ENCODE measurements at places on chromosomes 16 and 17.

- no peak for DNase-seq
These were observed 76.7 kb downstream of the CHD9 start for GRCh38 chr16:53131363-53132071.

GRCh38 chr16:86975445-86975844 lies 341.7 kb downstream of the C16orf95 start:
- DNase-seq, result no peak

GRCh38 chr17:78240839-78241238 lies 9.4 kb downstream of the TMEM235 start:
- no peak for DNase-seq

DNA sequence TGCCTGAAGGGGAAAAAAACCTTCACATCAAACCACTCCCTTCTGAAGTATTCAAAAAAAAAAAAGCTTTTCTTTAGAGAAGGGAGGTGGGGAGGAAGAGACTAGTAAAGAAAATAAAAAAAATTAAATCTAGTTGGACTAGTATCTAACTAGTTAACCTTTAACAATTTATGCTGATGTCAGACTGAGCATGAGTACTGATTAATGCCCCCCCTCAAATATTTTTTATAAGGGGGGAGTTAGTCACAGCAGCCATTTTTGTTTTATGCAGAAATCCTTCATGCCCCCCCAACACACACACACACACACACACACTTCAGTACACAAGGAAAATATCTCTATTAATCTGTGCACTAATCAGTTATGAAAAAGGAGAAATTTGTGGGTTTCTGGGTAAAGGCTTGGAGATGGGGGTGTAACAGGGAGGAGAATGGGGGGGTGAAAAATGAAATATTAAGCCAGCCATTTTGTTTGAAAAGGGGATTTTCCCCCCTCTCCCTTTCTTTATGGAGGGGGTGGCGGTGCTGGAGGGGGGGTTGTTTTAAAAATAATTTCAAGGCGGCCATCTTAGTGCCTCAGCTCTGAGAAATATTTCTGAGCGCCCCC lies 4.7 kb upstream of the CHD3 start:
- no peak for DNase-seq

DNA sequence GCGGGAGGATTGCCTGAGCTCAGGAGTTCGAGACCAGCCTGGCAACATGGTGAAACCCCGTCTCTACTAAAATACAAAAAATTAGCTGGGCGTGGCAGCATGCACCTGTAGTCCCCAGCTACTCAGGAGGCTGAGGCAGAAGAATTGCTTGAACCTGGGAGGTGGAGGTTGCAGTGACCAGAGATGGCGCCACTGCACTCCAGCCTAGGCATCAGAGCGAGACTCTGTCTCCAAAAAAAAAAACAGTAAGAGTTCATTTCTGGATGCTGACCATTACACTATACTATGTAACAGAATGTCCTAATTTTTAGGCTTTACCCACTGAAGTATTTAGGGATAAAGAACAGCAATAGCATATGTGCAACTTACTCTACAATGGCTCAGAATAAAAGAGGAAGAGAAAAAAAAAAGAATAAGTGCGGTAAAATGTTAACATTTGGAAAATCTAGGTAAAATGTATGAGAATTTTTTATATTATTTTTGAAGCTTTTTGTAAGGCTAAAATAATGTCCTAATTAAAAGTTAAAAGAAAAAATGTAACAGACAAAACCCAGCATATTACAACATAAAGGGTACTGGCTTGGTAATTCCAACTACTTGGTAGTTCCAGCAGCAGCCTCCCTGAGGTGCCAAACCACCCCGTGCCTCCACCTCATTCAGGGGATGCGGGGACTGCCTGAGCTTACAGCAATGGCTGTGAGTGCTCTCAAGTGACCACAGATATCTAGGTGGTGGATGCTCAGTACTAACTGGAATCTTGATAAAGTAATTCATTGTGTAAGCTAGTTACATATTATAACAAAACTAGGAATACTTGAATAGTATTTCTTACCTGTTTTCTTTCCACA lies 10.9 kb downstream of the COPS3 start:
- DNase-seq, result no peak

GRCh38 chr17:915538-916201 lies 63.9 kb downstream of the NXN start:
- DNase-seq, result no peak

- no peak for DNase-seq
These were observed 9.9 kb upstream of the WFIKKN1 start for GRCh38 chr16:620700-621525.

GRCh38 chr17:27457731-27458523 lies 1.7 kb downstream of the KSR1 start:
- peak; percentile 79 for DNase-seq

DNA sequence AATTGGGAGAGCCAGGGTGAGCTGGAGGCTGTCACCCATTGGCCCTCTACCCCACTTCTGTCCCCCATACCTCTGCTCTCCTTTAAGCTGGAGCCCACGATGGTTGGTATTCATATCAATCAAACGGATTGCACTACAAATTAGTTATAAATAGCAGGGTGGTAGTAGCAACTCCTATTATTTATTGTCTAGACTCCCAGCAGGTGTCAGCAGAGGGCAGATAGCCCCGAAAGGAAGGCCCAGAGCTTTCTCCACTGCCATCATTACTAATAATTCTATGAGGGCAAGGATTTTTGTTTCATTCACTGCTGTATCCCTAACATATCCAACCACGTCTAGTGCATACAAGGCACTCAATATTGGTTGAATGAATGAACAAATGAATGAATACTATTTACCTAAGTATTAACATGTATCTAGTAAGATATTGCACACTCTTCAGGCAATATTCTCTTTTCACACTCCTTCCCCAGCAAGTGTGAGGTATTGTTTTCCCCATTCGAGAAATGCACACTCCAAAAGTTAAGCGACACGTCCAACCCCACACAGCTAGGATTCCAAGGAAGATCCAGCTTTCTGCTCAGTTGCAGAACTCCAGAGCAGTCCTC lies 6.3 kb downstream of the C17orf50 start:
- no peak for DNase-seq

GRCh38 chr16:75029854-75030253 lies 31.0 kb downstream of the ZNRF1 start:
- no peak for DNase-seq

- DNase-seq, result no peak
These were observed 49.8 kb downstream of the CDH1 start for GRCh38 chr16:68786685-68787418.

DNA sequence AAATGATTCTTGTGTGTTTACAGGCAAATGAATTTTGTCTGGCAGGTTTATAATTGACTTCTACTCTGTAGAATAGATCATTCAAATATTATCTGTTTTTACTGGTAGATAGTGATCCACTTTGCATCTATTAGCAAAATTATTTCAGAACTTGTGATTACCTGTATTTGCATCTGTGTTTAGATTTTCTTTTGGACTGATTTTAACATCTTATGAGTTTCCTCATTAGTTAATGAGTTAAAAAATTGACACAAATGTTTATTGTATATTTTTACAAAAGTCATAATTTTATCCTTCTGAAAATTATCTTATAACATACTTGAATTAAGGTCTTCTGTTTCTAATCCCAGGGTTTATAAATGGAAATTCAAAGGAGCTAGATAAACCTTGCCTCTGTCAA lies 132.0 kb upstream of the KCNJ16 start:
- DNase-seq, result no peak

DNA sequence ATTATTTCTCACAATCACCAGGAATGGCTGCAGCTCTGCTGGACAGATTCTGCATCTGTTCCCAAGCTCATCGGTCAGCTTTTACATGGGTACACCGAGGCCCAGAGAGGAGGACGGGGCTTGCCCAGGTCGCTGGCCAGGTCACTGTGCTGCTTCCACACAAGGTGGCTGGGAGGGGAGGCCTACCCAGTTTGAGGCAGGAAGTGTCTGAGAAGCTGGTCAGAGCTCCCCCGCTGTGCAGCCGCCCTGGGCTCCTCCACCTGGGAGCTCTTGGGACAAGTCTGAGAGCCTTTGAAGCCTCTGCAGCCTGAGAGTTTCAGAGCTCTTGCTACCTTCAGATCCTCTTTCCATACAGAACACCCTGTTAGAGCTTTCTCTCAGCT lies 143.3 kb downstream of the CLEC16A start:
- no peak for DNase-seq

GRCh38 chr16:89320782-89321501 lies 103.4 kb downstream of the ZNF778 start:
- DNase-seq, result peak; percentile 95

DNA sequence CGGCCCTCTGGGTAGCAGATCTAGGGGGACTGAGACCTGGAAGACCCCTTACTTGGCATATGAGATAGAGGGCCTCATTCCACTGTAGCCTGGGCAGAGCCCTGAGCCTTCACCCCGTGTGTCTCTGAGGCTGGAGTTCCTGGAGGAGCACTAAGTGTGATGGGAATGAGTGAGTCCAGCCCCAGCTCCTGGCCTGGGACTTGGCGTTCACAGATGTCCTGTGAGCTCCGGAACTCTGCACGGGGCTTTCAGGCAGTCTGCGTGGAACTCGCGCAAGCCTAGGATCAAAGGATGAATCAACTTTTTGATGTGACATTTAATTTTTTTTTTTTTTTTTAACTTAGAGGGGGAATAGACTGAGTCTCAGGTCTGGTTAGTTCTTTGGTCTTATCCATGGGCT lies 1.8 kb downstream of the NKD1 start:
- no peak for DNase-seq

- no peak for DNase-seq
These were observed 19.4 kb upstream of the FASN start for GRCh38 chr17:82117139-82118090.

- DNase-seq, result no peak
These were observed 397.4 kb downstream of the NPIPA8 start for GRCh38 chr16:17939122-17939536.

DNA sequence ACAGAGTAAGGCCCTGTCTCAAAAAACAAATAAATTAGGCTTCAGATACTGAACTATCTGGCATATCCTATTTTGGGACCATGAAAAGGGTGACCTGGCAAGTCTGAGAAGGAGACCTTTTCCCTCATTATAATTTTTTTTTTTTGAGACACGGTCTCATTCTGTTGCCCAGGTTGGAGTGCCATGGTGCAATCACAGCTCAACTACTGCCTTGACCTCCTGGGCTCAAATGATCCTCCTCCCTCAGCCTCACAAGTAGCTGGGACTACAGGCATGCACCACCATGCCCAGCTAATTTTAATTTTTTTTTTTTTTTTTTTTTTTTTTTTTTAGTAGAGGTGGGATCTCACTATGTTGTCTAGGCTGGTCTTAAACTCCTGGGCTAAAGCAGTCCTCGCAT lies 37.3 kb downstream of the PLCG2 start:
- no peak for DNase-seq

GRCh38 chr17:6427279-6427781 lies 7.6 kb downstream of the AIPL1 start:
- no peak for DNase-seq

DNA sequence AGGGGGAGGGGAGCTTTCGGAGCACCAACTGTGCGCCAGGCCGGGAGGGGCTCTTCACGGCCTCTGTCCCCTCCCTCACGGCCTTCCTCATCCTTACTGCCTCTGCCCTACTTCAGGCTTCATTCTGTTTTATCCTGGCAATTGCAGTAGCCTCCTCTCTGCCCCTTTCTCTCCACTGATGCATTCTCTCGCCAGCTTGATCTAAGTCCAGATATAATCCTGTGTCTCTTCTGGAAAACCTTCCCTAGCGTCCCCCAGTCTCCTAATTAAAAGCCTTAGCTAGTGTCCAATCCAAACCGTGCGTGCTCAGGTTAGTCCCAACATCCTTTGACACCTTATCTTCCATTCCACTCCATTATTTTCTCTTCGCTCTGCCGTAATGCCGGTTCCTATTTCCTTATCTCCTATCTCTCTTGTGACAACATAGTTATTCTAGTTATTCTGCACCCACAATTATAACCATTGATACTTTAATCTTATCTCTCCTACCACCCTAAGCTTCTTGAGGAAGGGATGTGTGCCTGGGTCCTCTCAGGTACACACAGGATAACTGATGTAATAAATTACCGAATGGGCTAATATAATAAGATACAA lies 869 bp downstream of the ZNF48 start:
- DNase-seq, result no peak

- DNase-seq, result no peak
These were observed 11.3 kb upstream of the SLC39A11 start for GRCh38 chr17:73103641-73104335.

- no peak for DNase-seq
These were observed 1846.1 kb downstream of the TP53TG3F start for GRCh38 chr16:35305476-35305875.

- DNase-seq, result no peak
These were observed 196.1 kb downstream of the GSG1L start for GRCh38 chr16:27867122-27868110.

GRCh38 chr16:2710021-2710710 lies 9.9 kb downstream of the PRSS27 start:
- DNase-seq, result no peak

- no peak for DNase-seq
These were observed 13.3 kb downstream of the MIS12 start for GRCh38 chr17:5499476-5500231.

DNA sequence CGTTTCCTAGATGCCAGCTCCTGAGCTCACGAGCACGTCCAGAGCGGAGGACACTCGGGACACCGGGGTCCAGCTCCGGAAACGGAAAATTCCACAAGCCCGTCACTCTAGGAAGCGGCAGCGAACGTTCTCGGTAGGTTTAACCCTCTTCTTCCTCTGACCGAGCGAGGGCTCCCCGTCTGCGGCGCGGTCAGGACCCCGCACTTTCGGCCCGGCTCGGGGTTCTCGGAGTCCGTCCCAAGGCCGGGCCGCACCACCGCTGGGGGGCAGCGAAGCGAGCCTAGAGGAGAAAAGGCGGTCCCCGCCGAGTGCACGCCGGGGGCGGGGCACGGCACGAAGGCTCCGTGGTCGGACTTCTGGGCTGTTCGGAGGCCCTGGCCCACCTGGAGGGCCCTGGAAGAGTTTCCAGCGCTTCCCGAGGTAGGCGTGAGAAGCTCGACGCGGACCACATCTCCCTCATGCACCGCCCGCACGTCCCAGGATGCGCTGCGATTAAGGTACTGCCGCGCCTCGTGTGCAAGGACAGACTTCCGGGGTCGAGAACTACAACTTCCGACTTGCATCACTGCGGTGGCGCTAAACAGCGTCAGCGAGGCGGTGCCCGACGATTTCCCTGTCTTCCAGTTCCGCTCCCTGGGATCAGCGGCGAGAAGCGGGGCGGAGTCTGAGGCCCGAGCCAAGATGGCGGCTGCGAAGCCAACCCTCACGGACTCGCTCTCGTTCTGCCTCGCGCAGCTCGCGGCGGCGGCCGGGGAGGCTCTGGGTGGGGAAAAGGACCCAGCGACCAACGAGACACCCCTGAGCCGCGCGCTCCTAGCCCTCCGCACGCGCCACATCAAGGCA lies at the start of gene ARMC5:
ARMC5 (plus strand) TSS at position 658 of the 843 bp plus-strand sequence; CDS start at position 682, 24 bp downstream.
- peak; percentile 87 for DNase-seq

GRCh38 chr17:76491271-76492122 lies 9.7 kb downstream of the RHBDF2 start:
- no peak for DNase-seq

- DNase-seq, result no peak
These were observed 76.0 kb downstream of the METRNL start for GRCh38 chr17:83155128-83156121.

- DNase-seq, result no peak
These were observed 17.4 kb downstream of the C16orf87 start for GRCh38 chr16:46813611-46814010.
